Thymus (tissue), 14 donors: ENCODE measurements at places on chromosomes 5 and 9.

DNA sequence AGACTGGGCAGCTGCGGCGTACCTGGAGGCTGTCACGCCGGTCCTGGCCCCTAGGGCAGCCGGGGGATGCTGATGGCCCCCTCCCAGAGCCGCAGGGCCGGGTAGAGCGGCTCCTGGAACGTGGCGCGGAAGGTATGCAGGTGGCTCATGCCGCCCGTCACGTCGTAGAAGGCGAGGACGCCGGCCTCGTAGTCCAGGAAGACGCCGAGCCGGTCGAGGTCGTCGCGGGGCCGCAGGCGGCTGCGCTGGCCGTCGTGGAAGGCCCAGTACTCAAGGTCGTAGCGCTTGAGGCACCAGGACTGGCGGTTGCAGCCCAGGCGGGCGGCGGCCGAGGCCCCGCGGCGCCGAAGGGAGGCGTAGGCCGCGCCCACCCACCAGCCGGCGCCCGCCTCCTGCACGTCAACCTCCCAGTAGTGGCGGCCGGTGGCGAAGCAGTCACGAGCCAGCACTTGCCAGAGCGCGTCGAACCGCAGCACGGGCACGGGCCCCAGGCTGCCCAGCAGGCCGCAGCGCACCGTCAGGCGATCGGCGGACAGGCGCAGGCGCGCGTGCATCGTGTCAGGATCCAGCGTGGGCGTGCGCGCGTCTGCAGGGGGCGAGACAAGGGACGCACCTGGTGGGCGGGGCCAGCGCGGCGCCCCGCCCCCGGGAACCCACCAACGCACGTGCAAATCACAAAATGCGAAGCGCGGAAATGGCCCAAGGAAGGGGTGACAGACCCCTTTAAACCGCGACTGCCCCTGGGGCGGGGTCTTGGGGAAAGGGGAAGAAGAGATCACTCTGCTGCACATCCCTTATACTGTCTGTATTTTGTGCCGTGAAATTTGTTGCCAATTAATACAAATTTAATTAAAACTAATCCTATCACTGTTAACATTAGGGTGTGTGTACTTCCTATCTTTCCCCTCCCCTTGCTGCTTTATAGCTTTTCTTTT lies 31.2 kb downstream of the NANS start:
- DNase-seq = peak; percentile 88

- no peak for DNase-seq
These were observed 19.7 kb upstream of the PLPP6 start for GRCh38 chr9:4642351-4642750.

DNA sequence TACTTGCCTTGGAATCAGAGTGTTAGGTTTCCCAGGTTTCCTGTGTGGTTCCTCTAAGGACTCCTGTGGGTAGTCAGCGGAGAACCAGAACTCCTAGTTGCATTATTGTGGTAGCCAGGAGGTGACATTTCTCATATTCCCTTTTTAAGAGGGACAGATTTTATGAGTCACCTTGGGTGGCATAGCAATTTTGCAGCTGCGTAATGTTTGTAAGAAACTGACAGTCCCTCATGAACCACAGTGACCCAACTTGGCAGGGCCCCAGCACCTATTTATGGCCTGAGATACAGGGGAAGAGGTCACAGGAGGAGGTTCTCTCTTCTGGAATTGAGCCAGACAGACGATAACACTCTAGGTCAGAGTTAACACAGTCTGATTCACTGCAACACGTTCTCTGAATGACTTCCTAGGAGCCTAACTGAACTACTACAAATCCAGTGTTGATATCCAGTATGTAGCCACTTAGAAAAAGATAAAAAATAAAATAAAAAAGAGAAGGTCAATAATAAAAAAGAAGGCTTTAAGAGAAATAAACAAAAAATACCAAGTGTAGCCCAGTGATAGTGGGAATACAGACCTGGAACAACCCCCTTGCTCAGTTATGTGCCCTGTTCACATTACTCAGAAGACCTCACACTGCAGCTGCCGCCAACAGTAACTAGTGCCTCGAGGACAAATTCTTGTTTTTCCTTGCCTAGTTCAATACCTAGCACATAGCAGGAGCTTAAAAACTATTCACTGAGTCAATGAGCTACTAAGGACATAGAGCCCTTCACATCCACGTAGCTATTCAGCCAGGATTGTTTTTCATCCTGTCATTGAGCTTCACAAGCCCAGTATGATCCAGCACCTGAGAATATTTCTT lies 50.7 kb upstream of the VLDLR start:
- no peak for DNase-seq

- DNase-seq = no peak
These were observed 789.3 kb downstream of the SEMA5A start for GRCh38 chr5:8756498-8757084.

DNA sequence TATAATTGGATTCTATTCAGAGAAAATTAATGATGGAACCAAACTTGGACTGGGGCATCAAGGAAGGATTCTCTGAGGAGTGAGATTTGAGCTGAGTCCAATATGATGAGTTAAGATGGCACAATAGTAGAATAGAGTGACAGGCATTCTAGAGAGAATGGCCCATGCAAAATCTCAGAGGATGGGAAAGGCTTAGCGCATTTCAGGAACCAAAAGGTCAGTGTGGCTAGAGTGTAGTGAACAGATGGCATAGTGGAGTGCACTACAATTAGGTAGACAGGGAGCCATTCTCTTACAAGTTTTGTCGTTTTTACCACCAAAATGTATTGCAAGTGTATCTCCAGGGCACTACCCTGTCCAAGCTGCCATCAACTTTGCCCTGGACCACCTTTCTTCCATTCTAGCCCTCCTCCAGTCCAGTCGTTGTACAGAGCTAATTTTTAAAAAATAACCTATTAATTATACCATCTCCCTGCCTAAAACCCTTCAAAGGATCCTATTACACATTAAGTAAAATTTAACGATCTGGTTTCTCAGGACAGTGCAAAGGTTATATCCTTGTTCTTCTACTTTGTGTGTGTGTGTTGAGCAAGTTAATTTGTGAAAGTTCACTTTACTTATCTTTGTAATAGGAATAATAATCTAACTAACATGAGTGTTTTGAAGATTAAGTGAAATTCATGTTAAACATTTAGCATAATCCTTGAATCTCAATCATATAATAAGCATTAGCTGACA lies 211.7 kb downstream of the COMMD10 start:
- DNase-seq = no peak

DNA sequence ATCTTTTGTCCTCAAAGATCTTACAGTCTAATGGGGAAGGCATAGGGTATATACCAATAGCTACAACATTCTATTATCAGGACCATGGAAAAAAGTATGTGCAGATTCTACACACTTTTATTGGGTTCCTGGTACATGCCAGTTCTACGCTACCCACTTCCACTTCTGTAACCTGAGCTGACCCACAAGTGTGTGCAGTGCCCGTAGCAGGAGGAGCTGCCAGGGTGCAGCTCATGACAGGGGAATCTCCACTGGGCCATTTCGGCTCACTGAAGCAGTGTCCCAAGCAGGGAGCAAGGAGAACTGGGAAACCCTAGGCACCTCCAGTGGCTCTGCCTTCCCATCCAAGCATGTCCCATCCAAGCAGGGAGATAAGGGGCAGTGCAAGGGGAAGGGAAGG lies 60.4 kb downstream of the FOXI1 start:
- no peak for DNase-seq

- DNase-seq = no peak
These were observed 11.0 kb upstream of the FAM81B start for GRCh38 chr5:95380103-95380628.

DNA sequence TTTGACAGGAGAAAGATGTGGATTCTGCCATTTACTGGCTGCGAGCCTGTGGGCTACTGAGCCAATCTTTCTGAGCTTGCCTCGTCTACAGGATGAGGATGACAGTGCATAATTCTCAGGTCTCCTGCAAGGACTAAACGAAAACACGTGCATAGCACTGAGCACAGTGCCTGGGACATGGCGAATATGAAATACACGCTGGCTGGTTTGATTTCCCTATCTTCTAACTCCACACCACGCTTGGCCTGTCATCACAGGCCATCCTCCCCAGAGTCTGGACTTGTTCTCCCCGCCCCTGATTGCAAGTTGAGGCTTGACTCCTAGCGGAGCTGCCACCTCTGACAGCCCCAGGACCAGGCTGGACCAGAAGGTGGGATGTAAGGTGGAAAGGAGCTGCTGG lies 37.9 kb downstream of the ARPC5L start:
- DNase-seq = no peak

DNA sequence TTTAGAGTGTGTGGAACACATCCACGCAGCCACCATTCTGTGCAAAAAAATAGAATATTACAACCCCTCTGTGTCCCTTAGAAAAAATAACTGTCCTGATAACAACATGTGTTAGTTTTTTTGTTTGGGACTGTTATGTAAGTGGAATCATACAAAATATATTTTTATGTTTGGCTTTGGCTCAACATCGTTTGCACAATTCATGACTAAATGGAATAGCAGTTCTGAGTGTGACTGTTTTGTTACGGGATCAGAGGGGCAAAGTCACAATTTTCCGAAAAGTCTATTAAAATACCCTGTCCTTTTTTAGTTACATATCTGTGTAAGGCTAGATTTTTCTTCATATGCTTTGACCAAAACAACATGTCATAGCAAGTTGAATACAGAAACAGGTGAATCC lies 12.8 kb downstream of the MTREX start:
- no peak for DNase-seq

DNA sequence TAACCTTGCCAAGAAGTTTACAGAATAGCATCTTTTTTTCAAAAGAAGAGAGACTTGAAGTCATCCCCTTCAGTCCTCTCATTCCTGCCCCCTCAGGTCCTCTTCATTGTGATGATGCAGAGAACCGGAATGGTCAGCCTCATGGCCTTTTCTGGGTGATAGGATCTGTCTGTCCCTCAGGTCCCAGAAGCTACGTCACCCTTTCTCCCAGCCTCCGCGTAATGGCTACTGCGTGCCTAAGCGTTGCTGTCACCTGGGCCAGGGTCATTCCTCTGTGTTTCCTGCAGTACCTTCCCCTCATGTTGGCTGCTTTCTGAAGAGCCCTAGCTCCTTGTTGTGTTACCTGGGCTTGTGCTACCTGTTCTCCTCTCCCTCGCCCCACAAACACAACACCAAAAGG lies 4.7 kb downstream of the PIK3R1 start:
- no peak for DNase-seq

DNA sequence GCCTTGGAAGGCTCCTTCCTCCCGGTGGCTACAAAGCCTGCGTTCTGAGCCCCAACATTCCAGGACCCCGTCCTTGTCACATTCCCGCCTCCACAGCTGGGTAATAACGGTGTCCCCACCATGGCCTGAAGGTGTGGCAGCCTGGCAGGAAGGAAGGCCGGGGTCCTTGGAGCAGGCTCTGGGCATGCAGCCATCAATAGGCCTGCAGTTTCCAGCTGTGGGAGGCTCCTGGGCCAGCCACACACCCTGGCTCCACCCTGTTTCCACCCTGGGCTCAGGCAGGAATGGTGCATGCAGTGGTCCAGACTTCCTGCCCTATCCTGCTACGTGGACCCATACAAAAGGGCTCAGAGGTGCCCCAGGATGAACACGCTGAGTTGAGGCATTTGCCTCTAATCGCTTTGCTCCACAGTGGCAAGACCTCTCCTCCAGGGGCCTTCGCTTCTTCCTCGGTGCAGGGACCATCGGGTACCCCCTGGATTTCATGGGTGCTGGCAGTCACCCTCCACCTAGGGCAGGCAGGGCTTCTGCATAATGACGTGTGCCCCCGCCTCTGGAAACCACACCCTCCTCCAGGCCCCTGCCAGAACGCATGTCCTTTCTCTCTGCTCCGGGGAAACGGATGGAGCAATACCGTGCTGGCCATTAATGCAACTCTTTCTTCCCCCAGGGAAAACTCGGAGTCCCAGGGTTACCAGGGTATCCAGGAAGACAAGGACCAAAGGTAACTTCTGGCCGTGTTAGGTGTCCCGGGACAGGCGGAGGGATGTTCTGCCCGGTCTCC lies 95.1 kb upstream of the FCN2 start:
- DNase-seq = no peak

GRCh38 chr5:91307048-91307447 lies 76.1 kb downstream of the ARRDC3 start:
- DNase-seq = no peak

GRCh38 chr9:137069508-137070091 lies 757 bp downstream of the SAPCD2 start:
- DNase-seq = no peak

- no peak for DNase-seq
These were observed 23.4 kb downstream of the PROP1 start for GRCh38 chr5:177972613-177973012.

DNA sequence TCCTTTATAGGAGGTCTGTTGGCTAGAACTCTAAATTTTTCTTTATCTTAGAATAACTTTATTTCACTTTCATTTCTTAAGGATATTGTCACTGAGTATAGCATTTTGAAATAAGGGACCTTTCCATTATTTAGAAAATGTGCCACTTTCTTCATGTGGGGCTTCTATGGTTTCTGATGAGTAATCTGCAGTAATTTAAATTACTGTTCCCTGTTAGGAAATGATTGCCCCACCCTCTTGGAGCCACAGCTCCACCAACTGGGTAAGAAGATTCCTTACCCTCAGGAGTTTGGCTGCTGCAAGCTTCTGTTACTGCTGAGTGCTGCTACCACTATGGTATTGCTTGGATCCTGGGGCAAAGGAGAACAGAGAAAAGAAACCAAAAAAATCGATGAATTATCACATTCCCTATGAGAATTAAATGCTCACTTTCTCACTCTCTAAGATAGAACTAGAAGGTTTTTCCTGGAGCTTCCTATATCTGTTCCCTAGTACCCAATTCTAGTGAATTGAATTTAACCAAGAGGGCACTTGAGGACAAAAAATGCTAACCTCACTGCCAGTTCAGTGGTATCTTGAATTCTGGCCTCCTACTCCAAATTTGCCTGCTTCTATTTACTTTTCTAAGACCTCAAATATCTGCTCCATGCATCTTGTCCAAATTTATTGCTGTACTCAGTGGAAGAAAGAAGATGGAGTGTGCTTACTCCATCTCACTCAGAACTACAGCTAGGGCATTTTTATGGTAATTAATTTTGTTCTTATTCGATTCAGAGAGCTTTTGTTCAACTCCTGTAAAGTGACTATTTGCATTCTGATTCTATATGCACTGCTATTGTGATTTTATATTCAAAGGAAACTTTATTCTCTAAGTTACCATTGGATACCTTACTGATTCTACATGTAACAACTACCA lies 2111.3 kb downstream of the MAT2B start:
- DNase-seq = no peak

DNA sequence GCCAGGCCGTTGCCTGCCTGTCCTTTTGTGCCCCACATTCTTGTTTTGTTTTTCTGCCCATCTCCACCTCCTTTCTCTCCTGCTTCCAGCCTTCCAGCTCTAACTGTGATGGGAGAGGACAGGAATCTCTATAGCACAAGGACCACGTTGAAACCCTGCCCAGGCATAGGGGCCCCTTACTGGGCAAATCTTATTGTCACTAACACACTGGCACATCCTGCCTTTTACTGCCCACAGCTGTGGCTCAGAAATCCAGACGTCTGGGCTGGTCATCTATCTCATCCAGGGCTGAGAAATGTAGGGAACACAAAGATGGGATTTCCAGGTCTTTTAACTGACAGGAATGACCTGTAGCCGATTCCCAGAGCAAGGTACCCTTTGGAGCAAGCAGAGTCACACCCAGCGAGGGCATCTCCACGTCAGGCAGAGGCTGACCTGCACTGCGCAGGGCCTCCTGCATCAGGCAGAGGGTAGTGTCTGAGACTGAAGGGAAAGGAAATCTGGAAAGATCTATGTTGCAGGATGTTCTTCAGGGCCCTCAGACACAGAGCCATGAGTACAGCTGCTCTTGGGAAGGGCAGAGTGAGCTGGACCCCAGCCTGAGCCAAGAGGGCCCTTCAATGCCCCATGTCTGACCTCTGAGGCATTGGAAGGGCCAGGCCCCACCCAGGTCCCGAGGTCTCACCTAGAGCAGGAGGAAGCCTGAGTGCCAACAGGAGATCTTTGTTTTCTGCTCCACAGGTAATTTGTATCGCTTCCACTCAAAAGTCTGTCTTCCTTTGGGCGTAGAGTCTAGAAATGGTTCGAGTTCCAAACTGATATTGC lies 278.8 kb downstream of the FSTL4 start:
- DNase-seq = no peak
